NCI-H1048 (cell line): ENCODE measurements at places on chromosomes 2 and 18.

DNA sequence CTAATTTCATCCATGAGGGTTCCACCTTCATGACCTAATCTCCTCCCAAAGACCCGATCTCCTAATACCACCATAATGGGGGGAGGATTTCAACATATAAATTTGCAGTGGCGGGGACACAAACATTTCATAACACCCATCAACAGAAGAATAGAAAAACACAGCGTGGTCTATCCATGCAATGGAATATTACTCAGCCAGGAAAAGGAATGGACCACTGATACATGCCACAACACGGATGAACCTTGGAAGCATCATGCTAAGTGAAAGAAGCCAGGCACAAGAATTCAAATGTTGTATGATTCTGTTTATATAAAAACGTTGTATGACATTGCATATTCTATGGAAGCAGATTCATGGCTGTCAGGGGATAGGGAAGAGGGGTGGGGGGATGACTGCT lies 2.7 kb downstream of the PRLH start:
- no peak for DNase-seq

DNA sequence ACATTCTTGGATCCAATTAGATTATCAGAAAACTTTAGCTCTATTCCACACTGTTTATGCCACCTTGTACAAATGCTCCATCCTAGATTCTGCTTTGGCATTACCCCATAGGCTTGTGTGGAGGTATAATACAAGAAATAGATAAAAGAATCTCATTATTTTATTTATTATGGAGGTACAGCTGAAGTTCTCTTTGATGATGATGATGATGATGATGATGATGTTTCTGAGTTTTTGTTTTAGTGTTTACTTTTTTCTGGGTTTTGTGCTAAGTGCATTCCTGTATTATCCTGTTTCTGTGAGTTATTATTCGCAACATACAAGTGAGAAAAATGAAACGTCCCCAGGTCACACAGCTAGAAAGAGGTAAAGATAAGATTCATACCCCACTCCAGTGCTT lies 43.4 kb downstream of the ANXA4 start:
- DNase-seq, result no peak

DNA sequence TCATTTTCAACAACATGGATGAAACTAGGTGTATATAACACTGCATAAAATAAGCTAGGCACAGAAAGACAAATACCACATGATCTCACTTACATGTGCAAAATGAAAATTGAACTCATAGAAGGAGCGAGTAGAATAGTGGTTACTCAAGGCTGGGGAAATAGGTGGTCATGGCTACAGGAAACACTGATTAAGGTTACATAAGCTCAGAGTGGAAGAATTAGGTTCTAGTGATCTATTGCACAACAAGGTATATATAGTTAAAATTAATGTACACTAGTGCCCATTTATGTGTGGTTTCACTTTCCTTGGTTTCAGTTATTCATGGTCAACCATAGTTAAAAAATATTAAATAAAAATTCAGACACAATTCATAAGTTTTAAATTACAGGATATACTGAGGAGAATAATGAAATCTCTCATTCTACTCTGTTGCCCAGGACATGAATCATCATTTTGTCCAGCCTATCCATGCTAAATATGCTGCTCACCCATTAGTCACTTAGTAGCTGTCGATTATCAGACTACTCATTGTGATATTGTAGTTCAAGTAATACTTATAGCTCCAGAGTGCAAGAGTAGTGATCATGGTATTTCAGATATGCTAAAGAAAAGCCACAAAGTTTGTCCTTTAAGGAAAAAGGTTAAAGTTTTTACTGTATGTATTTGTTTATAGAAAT lies 1530.9 kb upstream of the LRRTM1 start:
- DNase-seq, result no peak

DNA sequence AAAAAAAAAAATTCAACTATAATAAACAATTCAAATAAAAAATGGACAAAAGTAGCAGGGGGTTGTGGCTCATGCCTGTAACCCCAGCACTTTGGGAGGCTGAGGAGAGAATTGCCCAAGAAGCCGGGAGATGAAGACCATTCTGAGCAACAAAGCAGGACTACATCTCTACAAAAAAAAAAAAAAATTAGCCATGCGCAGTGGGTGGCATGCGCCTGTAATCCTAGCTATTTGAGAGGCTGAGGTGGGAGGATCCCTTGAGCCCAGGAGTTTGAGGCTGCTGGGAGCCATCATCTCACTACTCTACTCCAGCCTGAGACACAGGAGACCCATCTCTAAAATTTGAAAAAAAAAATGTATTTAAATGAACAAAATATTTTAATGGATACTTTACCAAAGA lies 4.4 kb upstream of the CACNB4 start:
- DNase-seq, result no peak

- no peak for DNase-seq
Observed at GRCh38 chr2:45121236-45121927, 112.1 kb upstream of the SIX2 start.

DNA sequence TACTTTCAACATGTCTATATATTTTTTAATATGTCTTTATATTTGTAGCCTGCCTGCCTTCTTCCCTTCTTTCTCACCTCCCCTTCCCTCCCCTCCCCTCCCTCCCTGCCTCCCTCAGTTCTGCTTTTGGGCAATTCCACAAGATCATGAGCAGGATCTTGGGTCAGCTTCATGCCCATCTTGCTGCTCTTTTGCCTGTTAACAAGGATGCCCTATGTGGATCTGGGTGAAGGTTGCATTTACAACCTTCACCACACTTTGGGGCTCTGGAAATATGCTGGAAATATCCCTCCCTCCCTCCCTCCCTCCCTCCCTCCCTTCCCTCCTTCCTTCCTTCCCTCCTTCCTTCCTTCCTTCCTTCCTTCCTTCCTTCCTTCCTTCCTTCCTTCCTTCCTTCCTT lies 334.1 kb upstream of the FAM98A start:
- DNase-seq, result no peak

GRCh38 chr2:68196120-68196716 lies 38.5 kb downstream of the PNO1 start:
- no peak for DNase-seq

DNA sequence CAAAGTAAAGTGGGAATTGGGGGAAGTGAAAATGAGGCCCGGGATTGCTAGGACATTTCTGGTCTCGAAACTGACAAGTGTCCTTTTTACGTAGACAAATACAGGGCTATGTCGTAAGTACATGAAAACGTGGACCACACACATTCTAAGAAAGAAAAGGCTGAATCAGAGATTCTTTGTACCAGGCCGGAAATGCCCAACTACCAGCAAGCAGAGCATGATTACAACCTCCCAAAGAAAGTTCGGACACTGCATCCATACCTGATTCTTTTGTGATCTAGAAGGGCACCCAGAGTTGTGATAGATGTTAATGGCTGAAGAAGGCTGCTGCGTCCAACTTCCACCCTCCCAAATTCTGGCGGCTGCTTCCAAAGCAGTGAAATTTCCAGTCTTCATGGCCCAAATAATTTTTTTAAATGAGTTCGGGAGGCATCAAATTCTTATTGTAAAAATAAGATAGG lies 1.7 kb downstream of the RBMS1 start:
- DNase-seq, result no peak

DNA sequence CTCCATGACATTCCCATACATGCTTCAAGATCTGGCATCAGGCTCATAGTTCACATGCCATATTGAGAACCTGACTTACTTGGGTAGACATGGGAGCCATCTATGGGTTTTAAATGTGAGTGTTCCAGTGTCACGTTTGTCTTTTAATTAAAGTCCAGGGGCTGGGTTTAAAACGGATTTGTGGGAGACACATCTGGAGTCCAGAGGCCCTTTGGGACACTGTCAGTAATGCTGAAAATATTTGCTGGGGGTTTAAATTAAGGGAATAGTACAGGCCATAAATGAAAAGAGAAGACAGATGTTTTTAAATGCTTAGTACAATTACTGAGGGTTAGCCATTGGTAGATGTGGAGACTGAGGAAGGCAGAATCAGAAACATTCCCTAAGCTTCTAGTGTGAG lies 478.0 kb downstream of the PID1 start:
- no peak for DNase-seq

GRCh38 chr2:158127380-158127804 lies 25.7 kb downstream of the UPP2 start:
- DNase-seq, result no peak

DNA sequence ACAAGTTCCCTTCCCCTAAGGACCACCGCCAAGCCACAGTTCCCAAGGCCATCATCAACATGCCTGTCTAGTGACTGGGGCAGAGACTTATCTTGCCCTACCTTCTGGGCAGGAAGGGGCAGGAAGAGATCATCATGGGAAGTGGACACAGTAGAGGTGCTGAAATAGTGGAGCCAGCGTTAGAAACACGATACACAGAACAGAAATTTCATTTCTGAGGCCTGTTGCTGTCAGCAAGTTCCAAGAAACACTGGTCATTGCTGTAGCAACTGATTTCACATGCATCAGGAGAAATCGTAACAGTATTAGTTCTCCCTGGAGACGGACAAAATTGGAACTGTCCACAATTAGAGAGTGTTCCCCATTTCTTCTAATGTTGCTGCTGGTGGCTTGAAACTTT lies 83.0 kb downstream of the COLEC12 start:
- DNase-seq, result no peak

DNA sequence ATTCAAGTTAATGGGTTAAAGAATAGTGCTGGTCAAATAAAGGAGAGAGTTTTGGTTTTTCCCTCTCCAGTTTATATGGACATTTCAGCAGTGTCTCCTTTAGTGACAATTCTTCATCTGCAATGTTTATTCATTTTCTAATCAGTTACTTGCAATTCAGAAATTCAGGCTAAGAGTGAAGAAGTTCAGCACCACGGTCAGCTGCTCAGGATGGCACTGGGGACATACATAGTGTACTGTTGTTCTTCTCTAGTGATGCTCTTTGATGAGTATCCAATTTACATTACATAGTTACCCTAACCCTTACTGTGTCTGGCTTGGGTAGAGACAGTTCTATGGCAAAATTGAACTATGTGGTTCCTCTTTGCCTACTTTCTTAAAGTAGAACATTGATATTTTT lies 412.7 kb downstream of the CNTNAP5 start:
- DNase-seq, result no peak

DNA sequence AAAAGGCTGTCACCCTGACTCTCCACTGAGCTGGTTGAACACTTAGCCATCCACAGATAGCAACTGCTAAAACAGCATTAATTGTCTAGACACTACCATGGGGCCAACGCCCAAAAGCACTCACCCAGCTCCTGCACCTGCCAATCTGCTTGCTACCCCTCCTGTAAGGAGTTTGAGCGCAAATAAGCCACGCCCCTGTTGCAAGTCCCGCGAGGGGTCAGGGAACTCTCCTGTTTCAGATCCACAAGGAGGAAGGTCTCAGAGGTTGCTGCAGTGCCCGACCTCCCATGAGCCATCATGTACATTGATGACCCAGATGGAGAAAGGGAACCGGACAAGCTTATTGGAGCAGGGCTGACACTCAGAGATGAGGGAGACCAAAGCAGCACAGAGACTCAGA lies 106.8 kb downstream of the ZNF516 start:
- no peak for DNase-seq

DNA sequence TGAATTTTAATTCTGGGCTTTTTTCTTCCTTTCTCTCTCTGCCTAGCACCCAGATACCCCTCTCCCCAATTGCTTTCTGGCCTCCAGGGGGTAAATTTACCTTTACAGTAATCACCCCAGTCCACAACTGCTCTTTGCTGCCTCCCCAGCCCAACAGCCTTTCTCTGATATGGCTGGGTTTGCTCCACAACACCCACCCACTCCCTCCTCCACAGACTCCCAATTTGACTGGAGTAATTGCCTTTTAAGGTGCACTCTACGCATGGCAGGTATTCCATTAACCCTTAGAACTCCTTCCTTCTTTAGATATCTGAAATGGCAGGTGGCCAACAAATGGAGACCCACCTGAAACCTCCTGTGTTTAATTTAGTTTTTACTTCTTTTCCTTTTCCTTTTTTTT lies 3.6 kb downstream of the CELF4 start:
- DNase-seq, result no peak

- DNase-seq, result no peak
Observed at GRCh38 chr2:222869252-222869560, 8.4 kb downstream of the ACSL3 start.

- DNase-seq, result no peak
Observed at GRCh38 chr2:31812051-31812798, 198.6 kb downstream of the MEMO1 start.

GRCh38 chr2:241859436-241860183 lies 916 bp upstream of the PDCD1 start:
- no peak for DNase-seq

- no peak for DNase-seq
Observed at GRCh38 chr2:234952270-234953115, 676 bp downstream of the SH3BP4 start.

DNA sequence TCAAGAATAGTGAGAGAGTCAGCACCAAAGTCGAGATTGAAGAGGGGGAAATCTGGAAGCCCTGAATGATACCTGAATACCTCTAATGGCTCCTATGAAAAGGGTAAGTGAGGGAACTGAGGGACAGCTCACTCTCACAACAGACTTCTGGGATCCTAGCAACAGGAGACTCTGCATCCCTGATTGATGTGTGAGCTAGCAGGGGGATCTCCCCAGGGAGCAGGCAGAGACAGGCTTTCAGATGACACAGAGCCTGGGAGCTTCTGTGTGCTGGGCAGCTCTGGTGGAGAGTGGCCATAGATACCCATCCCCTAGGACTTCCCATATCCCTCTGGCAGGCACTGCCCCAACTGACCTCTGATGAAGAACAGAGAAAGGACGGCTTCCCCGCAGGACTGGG lies 206.2 kb downstream of the EXOC6B start:
- DNase-seq, result no peak

DNA sequence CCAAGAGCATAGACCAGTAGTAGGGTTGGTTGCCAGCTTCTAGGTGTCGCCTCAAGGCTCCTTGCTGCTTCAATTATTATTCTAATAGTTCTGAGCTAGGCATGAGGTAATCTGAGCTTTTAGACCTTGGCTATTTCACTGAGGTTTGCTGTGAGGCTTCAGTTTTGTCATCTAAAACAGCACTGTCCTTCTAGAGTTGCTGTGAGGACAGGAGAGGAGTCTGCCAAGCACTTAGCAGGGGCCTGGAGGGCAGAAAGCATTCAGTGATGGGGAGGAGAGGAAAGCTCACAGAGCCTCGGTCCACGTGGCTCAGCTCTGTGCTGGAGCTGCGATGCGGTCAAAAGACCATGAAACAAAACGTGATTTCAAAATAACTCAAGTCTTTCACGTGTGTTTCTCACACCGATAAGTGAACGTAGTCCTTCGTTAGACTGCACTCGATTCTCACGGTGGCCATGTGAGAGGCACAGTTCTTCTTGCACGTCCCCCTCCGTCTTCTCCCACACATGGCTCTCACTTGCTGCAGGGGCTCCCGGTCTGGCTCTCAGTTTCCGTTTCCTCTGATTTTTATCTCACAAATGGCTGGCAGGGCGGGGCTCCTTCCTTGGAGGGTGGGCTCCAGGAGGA lies 113.7 kb downstream of the B3GNT2 start:
- no peak for DNase-seq

- no peak for DNase-seq
Observed at GRCh38 chr2:237026981-237027711, 58.5 kb upstream of the COPS8 start.

GRCh38 chr2:13252615-13253014 lies 535.9 kb downstream of the TRIB2 start:
- DNase-seq, result no peak

GRCh38 chr2:101508636-101509035 lies 33.7 kb upstream of the RFX8 start:
- no peak for DNase-seq
